ENCODE measurements at places on chromosomes 2 and 18.

GRCh38 chr2:203798296-203799087, 69.1 kb upstream of the CTLA4 start:
- no peak for DNase-seq

GRCh38 chr2:234885118-234885517, 66.7 kb upstream of the SH3BP4 start:
- no peak for DNase-seq

- DNase-seq, result no peak
These were observed 109.9 kb downstream of the ARL4C start for GRCh38 chr2:234386971-234387370.

GRCh38 chr18:5894611-5895298, 567 bp downstream of the TMEM200C start:
- DNase-seq, result peak; percentile 1

DNA sequence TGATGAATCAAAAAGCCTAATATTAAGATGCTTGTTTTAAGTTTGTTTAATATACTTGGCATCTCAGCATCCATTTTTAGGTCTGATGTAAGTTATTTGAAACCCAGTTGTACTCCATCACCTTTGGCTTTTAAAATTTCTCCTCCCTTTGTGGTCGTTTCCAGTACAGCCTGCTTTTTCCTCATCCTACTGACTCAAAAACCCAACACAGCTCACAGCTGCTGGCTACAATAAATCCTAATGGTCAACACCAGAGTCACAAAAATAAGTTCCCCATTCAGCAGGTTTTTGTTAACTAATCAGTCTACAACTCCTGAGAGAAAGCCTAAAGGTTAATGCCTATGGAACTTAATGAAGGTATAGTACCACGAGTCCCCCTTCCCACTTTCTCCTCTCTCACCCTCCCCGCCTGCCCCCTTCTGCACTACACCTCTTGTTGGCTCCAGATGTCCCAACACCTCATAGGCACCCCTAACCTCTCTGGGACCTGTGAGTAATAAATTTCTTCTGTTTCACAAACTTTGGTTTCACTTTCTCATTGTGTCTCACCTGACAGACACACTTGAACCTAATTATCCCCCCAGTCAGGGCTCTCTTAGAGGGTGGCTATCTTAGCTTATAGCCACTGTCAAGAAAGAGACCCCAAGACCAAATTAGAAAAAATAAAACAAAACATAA, 148.6 kb downstream of the GALNT1 start:
- DNase-seq, result no peak

- no peak for DNase-seq
These were observed 55.7 kb downstream of the MSH6 start for GRCh38 chr2:47838686-47839085.

DNA sequence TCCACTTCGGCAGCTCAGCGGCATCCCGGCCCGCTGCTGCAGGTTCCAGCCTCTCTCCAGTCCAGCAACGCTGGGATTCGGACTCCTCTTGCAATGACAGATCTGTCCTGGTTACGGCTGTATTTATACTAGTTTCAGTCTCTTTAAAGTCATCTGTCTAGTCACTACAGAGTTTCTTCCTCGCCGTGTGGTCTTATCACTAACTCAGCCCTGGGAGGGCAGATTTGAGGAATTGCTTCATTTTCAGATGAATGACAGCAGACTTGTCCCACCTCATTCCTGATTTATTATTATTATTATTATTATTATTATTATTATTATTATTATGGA, 2.2 kb downstream of the KLHL29 start:
- DNase-seq, result peak; percentile 7

DNA sequence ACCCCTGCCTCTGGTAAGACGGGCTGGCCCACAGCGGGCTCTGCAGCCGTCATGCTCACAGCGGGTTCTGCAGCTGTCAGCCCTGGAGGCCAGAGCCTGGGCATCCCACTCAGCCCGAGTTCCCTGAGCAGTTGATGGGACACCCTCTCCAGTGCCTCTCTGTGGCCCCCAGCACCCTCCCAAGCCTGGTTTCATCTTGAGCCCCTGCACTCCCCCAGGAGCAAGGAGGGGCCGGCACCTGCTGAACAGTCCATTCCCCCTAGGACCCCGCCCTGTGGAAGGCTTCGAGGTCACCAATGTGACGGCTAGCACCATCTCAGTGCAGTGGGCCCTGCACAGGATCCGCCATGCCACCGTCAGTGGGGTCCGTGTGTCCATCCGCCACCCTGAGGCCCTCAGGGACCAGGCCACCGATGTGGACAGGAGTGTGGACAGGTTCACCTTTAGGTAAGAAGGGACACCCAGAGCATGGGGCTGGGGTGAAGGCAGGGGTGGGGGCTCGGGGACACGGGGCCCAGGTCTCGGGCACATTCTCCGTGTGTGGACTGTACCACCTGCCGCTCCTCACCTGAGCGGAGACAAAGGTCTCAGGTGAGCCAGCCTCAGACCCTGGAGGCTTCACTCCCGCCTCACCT, 34.5 kb downstream of the MTERF4 start:
- no peak for DNase-seq

- no peak for DNase-seq
These were observed 4.6 kb downstream of the TTR start for GRCh38 chr18:31596081-31596872.

- no peak for DNase-seq
These were observed 46.3 kb downstream of the RTN4 start for GRCh38 chr2:55003706-55004639.

GRCh38 chr2:178836807-178837206, 29.6 kb upstream of the TTN start:
- DNase-seq, result no peak

DNA sequence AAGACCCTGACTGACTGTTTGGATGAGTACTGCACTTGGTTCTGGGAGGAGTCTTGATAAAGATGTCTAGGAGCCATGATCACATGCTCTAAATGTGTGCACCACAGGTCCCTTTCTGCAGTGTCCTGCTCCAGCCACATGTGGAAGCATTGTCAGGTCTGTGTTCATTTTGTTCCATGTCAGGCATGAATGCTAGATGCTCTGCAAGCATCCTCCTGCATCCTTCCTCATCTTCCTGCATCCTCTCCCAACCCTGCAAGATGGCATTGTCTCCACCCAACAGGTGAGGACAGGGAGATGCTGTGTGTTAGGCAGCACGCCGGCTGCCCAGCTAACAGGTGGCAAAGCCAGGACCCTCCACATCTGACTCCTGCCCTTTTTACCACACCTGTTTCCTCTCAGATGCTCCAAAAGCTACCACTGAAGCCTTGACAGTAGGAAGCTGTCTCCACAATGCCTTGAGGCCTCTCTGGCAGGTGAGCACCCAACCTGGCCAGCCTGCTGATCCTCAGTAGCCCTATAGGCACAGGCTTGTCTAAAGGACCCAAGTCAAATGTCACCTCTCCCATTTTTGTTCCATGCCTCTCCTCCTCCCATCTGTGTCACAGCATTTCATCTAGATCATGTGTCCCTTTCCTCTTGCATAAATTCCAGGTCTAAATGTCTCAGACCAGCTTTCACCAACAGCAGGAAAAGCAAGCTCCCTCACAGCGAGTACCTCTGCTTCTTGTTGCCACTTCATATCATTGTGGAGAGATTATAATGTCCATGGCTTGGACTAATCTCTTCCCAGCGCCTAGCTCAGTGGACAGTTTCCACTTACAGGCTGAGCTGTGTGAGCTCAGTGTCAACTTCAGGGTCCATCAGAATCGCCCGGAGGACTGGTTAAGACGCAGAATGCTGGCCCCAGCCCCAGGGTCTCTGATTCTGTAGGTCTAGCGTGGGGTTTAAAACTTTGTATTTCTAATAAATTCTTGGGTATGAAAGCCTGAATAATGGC, 55.0 kb downstream of the TMEM163 start:
- no peak for DNase-seq

DNA sequence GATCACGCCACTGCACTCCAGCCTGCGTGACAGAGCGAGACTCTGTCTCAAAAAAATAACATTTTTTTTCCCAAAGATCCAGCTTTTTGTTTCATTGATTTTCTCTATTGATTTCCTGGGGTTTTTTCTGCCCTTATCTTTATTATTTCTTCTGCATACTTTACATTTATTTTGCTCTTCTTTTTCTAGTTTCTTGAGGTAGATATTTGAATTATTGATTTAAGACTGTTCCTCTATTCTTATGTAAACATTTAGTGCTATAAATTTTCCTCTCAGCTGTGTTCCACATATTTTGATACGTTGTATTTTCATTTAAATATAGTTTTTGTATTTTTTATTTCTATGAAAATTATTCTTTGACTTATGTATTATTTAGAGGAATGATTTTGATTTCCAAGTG, 89.8 kb downstream of the TEX51 start:
- no peak for DNase-seq

GRCh38 chr2:175817221-175817620, 184.8 kb downstream of the LNPK start:
- DNase-seq, result no peak

- DNase-seq, result no peak
These were observed 60.9 kb downstream of the ZFP36L2 start for GRCh38 chr2:43165378-43166069.

GRCh38 chr2:111111101-111111755, 9.5 kb upstream of the BCL2L11 start:
- no peak for DNase-seq

GRCh38 chr18:13139885-13140450, 78.6 kb upstream of the LDLRAD4 start:
- no peak for DNase-seq

- DNase-seq, result peak; percentile 88
These were observed 68.9 kb downstream of the PLCL1 start for GRCh38 chr2:197873293-197873701.

GRCh38 chr18:8424481-8424880, 184.8 kb upstream of the RAB12 start:
- no peak for DNase-seq

GRCh38 chr18:33467531-33467930, 27.0 kb upstream of the CCDC178 start:
- DNase-seq, result no peak

DNA sequence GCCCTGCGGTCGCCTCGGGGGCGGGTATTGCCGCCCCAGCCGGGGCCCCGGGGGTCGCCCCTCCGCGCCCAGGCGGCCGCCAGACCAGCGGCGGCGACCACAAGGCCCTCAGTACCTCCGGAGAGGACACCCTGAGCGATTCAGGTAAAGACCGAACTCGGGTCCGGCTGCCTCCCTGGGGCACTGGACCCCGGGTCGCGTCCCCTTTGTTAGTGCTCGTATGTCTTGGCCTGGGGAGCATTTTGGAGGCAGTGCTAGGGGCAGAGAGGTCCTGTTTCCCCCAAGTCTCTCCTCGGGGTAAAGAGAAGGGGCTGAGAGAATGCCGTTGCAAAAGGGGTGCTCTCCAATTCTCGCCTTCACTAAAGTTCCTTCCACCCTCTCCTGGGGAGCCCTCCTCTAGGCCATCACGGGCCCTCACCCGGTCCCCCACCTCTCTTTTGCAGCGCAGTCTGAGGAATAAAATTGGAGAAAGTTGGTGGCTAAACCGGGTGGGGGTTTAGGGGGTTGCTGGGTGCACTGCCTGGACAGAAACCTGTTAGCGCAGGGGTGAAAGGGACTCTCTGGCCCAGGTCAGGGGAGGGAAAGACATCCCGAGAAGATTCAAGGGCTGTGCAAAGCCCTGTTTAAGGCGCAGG, 2.5 kb downstream of the MYCN start:
- DNase-seq, result no peak

DNA sequence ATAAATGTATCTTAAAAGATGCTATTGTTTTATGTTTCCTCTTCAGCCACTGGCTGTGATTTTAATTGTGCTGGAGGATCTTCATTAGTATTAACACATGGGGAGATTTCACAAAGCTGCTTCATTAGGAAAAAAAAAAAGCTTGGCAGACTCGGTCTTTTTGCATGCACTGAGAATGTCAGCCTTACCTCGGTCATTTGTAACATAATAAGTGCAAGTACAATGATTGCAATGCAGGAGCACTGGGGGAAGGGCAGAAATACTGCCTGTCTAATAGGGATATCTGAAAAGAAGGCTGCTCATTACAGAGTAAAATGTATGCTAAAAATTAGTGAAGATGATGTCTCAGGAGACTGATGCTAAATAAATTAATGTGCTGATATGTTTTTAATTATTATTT, 1.3 kb upstream of the BAZ2B start:
- DNase-seq, result no peak

DNA sequence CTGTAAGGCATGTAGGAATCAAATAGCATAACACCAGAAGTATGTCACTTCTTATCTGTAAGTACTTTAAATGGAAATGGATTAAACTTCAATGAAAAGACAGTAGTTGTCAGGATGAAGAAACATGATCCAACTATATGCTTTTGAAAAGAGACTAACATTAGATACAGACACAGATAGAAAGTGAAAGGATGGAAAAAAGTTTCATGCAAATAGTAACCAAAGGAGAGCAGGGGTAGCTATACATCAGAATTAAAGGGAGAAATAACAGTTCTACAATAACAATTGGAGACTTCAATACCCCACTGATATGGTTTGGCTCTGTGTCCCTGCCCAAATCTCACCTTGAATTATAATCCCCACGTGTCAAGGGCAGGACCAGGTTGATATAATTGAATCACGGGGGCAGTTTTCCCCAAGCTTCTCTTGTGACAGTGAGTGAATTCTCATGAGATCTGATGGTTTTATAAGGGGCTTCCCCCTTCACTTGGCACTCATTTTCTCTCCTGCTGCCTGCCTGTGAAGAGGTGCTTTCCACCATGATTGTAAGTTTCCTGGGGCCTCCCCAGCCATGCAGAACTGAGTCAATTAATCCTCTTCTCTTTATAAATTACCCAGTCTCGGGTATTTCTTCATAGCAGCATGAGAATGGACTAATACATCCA, 205.4 kb upstream of the CDH2 start:
- no peak for DNase-seq

- peak; percentile 17 for DNase-seq
These were observed 885 bp upstream of the DSEL start for GRCh38 chr18:67517444-67517765.

DNA sequence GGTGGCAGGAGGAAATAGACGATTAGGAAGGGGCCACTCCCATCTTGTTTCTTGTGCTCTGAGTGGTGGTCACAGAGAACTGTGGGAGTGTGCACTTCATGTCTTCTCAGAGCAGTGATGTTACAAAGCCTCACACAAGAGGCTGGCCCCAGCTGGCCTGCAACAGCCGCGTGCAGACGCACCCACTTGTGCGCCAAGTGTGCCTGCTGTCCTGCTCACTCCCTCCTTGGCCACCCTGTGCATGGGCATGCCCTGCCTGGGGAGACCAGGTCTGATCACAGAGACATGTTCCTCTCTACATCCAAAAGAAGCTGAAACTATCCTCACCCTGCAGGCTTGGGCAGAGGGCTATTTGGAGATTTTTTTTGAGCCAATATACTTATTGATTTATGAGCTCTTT, 108.4 kb downstream of the MRO start:
- no peak for DNase-seq

- no peak for DNase-seq
These were observed 125.7 kb downstream of the AGAP1 start for GRCh38 chr2:235619544-235619943.

DNA sequence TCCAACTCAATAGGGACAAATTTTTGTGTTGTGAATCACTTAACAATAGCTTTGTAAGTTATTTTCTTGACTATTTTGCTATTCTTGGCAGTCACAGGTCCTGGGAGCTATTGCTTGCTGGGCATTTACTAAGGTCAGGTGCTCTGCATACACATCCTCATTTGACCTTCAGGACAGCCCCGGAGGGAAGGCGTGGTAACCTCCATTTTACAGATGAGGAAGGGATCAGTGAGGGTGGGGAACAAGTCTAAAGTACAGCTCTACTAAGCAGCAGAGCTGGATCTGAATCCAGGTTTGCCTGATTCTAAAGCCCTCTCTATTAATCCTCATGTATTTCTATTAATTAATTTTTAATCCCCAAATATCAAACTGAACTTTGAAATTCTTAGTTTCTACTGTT, 58.8 kb downstream of the PTPN2 start:
- no peak for DNase-seq

Data from fibroblast of skin of back (primary cell).